T follicular helper cell (primary cell): ENCODE measurements at places on chromosomes 13 and 19.
A peak's percentile ranks its signal among the peaks of the same experiment; 100 is the strongest.

DNA sequence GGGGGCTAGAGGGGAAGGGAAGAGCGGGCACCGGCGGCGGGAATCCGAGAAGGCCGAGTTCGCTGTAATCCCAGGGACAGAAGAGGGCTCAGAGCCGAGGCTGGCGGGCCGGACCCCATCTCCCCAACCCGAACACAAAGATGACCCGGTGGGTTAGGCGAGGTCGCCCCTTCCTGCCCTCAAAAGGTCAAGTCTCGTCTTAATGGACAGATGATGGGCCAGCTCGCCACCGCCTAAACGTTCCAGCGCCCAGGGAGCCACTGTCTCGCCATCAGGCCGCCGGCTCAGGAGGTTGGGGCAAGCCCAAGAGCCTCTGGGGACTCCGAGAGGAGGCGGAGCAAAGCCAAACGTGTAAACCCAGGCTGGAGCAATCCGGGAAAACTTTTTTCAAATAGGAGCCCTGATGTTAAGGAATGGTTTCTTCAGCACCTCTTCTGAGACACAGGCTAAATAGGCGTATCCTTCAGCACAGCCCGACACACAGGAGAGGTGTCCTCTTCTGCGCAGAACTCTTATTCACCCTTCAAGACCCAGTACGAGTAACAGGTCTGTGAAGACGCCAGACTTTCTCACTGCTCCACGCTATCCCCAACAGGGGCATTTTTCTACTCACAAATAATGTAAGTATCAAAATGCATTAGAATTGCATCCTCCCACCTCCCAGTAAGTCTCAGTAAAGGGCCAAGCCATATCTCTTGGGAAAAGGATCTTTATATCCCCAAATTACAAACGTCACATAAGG, 6.3 kb upstream of the POU4F1 start:
- no peak for DNase-seq

DNA sequence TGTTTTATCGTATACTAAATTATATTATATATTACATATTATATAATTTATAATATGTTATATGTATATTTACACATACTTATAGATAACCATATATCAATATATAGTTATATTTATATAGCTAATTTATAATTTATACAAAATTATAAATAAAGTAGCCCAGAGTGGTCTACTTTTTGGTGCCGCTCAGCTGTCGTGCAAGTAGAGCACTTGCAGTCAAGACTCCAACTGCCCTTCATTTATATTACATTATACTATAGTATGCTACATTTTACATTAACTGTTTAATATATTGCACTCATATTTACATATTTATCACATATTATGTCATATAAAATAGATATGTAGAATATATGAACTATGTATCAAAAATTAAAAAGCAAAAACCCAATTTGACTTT, 1124.7 kb upstream of the MIR17HG start:
- DNase-seq: no peak

- DNase-seq: no peak
Observed at GRCh38 chr19:40611900-40612698, 10.9 kb downstream of the LTBP4 start.

DNA sequence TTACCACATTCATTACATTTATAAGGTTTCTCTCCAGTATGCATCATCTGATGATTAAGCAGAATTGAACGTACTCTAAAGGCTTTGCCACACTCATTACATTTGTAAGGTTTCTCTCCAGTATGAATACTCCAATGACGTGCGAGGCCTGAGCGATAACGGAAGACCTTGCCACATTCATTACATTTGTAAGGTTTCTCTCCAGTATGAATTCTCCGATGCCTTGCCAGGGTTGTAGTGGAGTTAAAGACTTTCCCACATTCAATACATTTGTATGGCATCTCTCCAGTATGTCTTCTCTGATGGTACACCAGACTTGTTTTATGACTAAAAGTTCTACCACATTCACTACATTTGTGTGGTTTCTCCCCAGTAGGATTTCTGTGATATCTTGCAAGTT, 16.8 kb upstream of the ZNF432 start:
- no peak for DNase-seq

GRCh38 chr13:46620029-46620428, 67.1 kb downstream of the LRCH1 start:
- DNase-seq: no peak

GRCh38 chr19:16944626-16945363, 56.0 kb downstream of the F2RL3 start:
- DNase-seq: no peak

- no peak for DNase-seq
Observed at GRCh38 chr19:8373867-8374813, 10.2 kb downstream of the ANGPTL4 start.

GRCh38 chr13:46641274-46642081, 88.5 kb downstream of the LRCH1 start:
- DNase-seq: no peak

DNA sequence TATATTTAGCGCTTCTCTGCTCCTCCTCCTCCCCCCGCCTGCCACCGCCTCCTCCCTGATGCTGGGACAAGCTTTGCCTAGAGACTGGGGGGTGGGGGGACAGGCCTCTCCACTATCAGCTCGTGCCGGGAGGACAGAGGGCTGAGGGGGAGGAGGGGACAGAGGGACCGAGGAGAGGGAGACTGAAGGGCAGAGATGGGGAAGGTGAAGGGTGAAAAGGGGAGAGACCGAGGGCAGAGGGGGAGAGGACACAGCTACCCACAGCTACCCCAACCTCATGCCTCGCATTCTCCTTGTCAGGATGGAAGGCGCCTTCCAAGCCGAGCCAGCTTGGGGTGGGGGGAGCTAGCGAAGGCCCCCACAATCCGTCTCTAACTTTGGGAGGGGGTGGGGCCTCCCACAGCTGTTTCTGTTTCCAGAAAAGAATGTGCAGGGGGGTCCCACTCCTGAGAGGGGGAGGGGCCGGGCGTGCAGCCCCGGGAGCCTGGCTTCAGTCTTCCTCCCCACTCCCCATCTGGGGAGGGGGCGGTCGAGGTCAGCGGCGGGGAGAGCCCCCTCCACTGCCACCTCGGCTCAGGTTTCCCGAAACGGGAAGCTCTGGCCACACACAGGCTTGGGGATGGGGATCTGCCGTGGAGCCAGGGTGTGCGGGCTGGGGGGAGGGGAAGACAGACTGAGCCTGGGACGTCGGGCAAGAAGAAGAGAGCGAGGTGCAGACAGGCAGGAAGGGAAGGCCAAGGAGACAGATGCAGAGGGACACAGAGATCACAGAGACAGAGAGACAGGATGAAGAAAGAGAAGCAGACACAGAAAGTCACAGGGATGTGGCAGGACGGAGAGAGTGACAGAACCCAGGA, 1.6 kb downstream of the DACT3 start:
- DNase-seq: no peak

- no peak for DNase-seq
Observed at GRCh38 chr13:51845574-51846318, 769 bp upstream of the TMEM272 start.

DNA sequence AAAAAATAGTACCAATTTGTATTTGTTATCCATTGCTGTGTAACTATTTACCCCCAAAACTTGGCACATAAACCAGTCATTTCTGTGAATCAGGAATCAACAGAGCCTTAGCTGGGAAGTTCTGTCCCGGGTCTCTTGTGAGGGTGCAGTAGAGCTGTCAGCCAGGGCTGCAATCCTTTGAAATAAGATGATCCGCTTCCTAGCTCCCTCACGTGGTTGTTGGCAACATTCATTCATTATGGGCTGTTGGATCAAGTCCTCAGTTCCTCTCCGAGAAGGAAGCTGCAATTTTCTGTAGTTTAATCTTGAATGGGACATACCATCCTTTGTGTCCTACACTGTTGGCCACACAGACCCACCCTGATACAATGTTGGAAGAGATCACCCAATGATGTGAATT, 277.2 kb downstream of the SUCLA2 start:
- no peak for DNase-seq

- DNase-seq: peak; percentile 67
Observed at GRCh38 chr13:40776681-40777165, 5.7 kb upstream of the MRPS31 start.

DNA sequence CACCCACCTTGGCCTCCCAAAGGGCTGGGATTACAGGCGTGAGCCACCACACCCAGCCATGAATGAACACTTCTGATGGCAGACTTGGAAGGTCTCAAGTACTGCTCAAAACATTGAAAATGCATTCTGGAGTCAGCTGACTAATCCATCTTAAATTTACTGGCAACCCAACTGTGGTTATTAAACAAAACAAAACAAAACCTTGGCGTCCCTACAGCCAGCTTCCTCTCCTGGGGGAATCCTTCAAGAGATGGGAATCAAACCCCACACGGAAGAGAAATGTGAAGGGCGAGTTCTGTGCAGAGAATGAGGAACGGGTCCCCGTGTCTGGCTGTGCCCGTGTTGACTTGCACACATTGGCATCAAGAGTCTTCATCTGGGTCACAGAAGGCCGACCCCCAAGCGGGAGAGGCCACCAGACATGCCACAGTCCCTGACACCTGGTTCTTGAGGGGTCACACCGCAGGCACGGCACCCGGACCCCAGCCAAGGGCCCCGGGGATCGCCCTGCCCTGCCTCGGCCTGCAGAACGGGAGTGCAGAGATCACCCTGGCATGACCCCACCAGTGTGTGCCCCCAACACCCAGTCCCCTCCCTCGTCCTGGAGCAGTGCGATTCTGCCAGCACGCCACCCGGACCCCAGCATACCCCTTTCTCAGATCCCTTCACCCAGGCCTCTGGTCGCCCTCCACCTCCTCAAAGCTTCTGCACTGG, 3.2 kb downstream of the MAP2K2 start:
- DNase-seq: no peak

GRCh38 chr19:51688671-51689571, 4.2 kb upstream of the SPACA6 start:
- DNase-seq: no peak

DNA sequence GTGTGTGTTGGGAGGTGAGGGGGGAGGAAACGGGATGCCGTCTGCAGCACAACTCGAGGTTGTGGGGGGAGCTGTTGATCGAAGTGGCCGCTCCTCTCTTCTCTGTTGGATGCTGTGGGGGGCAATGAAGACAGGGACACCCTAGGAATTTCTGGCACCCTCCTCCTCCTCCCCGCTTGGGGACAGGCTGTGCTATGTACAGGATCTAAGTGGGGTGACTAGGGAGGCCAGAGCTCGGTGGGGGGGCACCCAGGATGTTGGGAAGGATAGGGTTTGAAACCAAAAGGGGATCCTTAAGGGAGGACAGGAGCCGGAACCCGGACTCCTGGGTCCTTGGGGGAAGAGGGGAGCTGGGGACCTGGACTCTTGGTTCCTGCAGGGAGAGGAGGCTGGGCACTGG, 2.0 kb downstream of the GRIN2D start:
- DNase-seq: no peak

GRCh38 chr13:28346154-28346553, 148.8 kb downstream of the FLT1 start:
- no peak for DNase-seq

DNA sequence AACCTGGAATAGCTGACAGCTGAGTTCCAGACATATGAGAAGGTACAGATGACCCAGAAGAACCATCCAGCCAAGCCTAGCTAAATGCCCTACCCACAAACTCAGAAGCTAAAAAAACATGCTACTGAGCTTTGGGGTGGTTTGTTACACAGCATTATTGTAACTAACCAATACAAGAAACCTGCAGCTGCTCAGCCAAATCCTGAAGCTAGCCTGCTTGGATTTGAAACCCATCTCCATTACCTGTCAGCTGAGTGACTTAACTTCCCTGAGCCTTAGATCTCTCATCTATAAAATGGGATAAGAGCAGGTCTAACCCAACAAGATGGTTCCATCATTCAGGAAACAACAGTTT, 25.0 kb downstream of the TEX101 start:
- no peak for DNase-seq

GRCh38 chr13:80469853-80470381, 129.0 kb upstream of the SPRY2 start:
- DNase-seq: no peak

DNA sequence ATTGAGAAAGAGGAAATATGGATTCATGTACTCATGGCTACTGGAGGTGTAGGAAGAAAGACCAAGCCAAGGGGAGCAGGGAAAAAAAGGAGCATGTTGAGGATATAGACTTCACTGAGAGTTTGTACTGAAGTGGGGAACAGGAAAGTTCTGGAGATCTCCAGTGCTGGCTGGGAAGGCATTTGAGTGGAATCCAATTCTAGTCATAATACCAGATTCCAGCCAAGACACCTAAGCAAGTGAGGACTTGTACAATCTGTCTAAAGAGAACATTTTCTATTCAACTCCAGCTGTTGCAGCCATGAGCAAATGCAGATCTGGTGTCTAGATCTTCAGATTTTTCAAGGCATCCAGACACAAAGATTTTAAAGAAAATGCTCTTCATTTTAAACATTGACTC, 412.5 kb downstream of the OXGR1 start:
- no peak for DNase-seq

GRCh38 chr13:21231426-21231940, 55.0 kb downstream of the MRPL57 start:
- DNase-seq: no peak

GRCh38 chr13:99656844-99657381, 155.6 kb downstream of the TM9SF2 start:
- DNase-seq: peak; percentile 7

- no peak for DNase-seq
Observed at GRCh38 chr19:20479483-20479882, 86.1 kb downstream of the ZNF737 start.

GRCh38 chr19:11680689-11681302, 58.0 kb downstream of the ZNF823 start:
- no peak for DNase-seq

DNA sequence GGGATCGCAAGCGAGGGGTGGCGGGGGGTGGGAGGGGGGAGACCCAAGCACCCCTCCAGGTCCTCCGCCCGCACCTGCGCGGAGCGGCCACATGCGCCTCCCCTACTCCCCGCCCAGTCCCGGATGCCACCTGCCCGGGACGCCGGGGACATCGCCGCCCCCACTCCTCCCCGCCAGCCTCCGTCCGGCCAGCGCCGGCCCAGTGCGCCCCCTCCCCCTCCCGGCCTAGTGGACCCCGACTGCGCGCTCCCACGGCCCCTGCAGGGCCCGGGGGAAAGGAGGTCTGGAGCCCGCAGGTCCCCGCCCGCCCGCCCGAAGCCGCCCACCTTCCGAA, 263 bp downstream of the RHPN2 start:
- DNase-seq: no peak

DNA sequence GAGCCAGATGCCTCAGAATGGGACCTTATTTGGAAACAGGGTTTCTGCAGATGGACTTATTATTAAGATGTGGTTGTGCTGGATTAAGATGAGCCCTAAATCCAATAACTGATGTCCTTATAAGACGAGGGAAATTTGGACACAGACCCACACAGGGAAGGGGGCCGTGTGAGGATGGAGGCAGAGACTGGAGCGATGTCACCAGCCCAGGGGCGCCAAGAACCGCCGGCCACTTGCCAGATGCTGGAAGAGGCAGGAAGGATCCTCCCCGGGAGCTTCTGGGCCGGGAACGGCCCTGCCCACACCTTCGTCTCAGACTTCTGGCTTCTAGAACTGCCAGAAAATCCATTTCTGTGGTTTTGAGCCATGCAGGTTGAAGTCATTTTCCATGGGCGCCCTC, 26.6 kb downstream of the GNG7 start:
- DNase-seq: no peak

DNA sequence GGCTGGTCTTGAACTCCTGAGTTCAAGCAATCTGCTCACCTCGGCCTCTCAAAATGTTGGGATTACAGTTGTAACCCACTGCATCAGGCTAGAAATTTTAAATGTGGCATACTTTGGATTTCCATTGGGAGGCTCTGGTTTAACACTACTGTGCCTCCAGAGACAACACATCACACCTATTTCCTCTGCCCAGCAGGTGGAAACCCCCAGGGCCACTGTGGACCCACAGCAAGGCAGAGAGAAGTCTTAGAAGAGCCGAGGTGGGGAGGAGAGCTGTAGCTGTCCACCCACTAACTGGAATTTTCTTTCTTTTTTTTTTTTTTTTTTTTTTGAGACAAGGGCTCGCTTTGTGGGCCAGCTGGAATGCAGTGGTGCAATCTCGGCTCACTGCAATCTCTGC, 39.4 kb downstream of the IER2 start:
- no peak for DNase-seq
